ENCODE measurements at places on chromosomes 7 and 10.

DNA sequence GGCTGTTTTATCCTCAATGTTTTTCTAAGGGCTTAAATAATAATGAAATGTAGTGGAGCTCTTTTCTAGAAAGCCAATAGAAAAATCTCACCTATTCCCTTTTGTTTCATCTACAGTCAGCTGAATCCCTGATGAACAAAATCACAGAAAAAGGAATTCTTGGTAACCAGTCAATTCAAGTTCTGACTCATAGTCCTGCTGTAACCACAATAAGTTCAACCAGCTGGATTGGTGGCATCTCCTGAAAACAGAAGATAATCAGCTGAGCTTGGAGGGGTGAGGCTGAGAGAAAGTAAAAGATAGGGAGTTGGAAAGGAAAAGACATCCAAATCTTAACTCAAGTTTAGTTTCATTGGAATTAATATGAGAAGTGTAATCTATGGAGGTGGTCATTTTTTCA is 772.1 kb downstream of the CCSER2 start:
- DNase-seq = no peak

- DNase-seq = peak; percentile 65
Observed at GRCh38 chr7:131370523-131370968, 42.9 kb downstream of the MKLN1 start.

DNA sequence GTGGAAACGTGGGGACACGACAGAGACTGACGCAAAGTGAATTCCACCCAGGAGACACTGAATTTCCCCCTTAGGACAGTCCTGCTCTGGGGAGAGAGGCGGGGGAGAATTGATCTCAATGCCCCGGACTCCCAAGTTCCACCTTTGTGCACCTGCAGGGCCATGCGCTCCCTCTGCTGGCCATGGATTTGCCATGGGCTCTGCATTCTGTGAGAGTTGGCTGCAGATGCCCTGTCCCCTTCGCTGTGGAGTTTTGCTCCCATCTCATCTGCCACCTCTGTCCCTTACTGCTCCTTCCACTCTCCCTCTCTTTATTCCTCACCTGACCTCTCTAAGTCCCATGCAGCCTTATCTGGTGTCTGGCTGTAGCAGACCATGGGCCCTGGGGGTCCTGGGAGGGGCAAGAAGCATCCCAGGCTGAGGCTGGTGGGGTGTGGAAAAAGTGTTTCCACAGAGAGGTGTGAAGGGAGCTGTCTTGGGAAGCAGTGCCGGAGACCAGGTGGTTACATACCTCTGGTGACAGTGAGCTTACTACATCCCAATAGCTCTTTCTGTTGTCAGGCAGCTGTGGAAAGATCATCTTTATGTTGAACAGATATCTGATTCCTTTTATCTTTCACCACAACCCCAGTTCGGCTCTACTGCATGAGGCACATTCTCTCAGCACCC is 14.3 kb downstream of the GHRHR start:
- no peak for DNase-seq

- peak; percentile 52 for DNase-seq
Observed at GRCh38 chr10:112721080-112721698, 228.9 kb upstream of the TCF7L2 start.

DNA sequence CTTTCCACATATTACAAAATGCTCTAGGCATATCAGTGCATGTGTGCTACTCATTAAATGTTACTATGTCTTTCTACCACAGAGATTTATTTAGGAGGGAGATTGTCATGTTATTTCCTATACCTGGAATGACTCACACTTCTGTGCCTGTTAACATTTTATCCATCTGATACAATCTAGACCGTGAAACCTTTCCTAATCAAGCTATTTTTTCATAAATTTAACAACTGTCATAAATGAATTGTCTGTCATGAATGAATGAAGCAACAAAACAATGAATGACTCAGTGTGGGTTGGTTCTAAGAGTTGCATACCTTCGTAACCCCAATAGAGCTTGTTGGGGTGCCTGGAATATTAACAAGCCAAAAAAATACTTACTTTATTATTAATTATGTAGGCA is 554.3 kb downstream of the GRM8 start:
- no peak for DNase-seq

DNA sequence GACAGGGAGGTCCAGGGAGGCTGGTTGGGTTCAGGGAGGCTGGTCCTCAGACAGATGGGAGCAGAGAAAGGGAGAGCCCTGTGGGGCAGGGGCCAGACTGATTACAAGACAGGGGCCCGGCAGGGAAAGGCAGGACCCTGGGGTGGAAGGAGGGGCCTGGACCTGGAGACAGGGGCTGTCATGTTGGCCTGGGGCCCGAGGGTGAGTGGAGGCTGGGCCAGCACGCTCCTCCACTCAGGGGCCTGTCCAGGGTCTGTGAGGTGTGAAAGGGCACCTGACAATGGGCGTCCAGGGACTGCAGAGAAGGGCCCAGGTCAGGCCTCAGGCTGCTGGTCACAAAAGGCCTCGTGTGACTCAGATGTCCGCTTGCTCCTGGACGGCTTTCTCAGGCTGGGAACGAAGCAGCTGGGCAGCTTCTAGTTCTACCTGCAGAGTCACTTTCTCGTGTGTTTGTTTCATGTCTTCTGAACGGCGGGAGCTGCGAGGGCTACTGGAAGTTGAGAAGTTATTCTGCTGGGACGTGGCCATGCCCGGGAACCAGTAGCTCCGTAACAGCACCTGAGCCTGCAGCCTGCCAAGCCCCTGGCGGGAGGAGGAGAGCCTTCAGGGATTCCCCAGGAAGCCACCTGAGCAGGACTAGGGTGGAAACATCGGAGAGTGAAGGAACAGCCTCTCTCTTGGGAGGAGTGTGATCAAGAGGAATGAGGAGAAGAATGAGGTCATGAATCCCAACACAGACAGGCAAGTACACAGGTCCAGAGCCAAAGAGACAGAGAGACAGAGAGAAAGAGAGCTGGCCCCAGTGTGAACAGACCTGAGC is 65.8 kb downstream of the KLF6 start:
- no peak for DNase-seq

- DNase-seq = no peak
Observed at GRCh38 chr7:101625031-101625791, 3.9 kb downstream of the MYL10 start.

- peak; percentile 60 for DNase-seq
Observed at GRCh38 chr10:76881477-76882220, 756.0 kb downstream of the KCNMA1 start.

DNA sequence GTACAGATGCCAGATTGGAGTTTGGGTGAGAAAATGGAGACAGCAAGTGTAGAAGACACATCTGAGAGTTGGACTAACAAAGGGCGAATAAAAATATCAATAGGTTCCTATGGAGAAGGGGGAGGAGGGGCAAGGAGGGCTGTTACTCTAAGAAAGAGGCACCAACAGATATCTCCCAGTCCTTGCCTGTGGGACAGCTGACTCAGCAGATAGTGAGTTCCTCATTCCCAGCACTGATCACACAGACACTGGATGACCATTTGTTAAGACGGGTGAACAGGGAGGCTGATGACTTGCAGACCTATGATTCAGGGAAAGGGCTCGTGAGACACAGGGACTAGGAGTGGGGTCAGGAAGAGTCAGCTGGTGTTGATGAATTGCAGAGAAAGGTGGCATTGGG is 5.7 kb upstream of the PRR15 start:
- no peak for DNase-seq

- peak; percentile 62 for DNase-seq
Observed at GRCh38 chr7:137110091-137110509, 233.4 kb downstream of the PTN start.

- DNase-seq = peak; percentile 13
Observed at GRCh38 chr7:150962553-150963399, 15.3 kb downstream of the KCNH2 start.

DNA sequence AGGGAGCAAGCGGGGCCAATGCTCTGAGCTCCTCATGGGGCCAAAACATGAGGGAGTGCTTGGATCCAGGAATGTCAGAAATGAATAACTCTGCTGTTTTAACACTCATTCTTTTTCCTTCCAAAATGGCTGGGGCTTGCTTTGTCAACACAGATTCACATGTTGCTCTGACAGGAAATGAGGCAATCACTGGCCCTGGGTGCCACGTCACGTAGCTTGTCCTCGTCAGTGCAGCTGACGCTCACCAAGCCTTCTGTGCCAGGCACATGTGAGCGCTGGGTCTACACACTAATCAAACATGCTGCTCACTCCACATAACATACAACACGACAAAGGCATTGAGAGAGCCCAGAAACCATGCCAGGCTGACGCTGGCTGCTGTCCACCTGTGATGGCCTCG is 198.9 kb downstream of the WDR37 start:
- DNase-seq = no peak

DNA sequence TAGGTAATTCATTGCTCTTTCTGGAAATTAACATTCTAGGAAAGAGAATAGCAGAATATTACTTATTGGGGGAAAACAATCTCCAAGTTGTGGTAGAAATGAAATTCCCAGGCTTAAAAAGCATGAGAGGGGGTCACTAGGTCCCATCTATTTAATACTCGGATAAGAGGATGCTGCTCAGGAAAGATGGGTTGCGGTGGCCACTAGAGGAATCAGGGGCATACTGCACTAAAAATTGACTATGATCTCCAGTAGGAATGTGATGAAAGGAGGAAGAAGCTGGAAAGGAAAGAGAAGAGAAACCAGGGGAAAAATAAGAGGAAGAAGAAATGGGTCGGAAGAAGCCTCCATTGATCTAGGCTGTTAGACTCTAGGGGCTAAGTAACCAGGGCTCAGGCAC is 192.8 kb downstream of the GPAM start:
- no peak for DNase-seq

- DNase-seq = no peak
Observed at GRCh38 chr10:126583552-126584200, 86.8 kb downstream of the C10orf90 start.

- no peak for DNase-seq
Observed at GRCh38 chr7:50268223-50268622, 36.3 kb upstream of the IKZF1 start.

GRCh38 chr7:156560075-156560474 is 80.5 kb upstream of the RNF32 start:
- DNase-seq = no peak

DNA sequence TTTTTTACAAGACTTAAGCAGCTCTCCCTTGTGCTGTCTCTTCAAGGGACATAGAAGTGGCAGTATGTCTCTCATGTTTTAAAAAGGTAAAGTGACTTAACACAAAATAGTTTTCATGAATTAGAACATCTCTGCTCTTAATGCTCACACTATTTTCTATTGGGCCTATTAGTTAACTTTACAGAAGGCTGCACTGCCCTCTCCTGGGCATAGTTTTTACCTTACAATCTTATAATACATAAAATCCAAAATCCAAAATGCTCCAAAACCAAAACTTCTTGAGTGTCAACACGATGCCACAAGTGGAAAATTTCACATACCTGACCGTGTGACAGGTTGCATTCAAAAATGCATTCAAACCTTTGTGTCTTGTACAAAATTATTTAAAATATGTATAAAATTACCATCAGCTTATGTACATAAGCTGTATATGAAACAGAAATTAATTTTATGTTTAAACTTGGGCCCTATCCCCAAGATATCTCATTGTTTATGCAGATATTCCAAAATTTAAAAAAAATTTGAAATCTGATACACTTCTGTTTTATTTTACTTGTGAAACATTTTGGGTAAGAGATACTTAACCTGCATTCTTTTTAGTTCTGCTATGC is 25.8 kb downstream of the TES start:
- peak; percentile 58 for DNase-seq

- DNase-seq = no peak
Observed at GRCh38 chr7:38163671-38164070, 14.4 kb upstream of the STARD3NL start.

GRCh38 chr10:5284311-5285057 is 80.3 kb upstream of the UCN3 start:
- DNase-seq = peak; percentile 26

DNA sequence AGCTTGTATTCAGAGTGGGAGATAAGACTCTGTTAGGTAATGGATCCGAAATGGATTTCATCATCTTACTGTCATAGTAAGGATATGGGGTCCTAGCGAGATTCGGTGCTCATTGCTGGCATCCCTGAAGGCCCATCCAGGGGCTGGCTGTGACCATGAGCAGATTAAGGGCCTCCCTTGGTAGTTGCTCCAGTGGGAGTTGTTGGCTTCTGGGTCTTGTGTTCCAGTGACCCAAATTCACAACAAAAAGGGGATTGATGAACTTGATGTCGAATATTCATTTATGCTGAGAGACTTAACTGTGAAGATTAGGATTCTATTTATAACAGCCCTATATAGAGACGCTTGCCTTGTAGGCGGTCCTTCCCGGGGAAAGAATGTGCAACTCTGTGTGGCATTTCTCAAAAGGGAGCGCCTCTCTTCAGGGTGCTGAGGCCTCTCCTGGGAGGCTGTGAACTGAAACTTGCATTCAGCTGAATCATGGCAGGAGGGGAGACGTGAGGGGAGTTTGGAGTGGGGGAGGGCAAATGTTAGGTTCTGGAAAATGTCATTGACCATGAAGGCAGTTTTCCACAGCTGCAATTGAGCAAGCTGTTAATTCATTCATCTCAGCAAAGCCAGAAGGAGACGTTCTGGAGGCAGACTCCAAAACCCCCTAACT is 233.1 kb upstream of the FZD8 start:
- DNase-seq = peak; percentile 13

- no peak for DNase-seq
Observed at GRCh38 chr7:37390114-37390513, 58.5 kb downstream of the ELMO1 start.

DNA sequence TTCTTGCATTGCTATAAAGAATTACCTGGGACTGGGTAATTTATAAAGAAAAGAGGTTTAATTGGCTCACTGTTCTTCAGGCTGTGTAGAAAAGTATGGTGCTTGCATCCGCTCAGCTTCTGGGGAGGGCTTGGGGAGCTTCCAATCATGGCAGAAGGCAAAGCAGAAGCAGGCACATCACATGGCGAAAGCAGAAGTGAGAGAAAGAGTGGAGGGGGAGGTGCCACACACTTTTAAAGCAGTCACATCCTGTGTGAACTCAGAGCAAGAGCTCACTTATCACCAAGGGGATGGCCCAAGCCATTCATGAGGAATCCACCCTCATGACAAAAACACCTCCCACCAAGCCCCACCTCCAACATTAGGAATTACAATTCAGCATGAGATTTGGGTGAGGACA is 303.5 kb downstream of the OTUD1 start:
- DNase-seq = no peak

DNA sequence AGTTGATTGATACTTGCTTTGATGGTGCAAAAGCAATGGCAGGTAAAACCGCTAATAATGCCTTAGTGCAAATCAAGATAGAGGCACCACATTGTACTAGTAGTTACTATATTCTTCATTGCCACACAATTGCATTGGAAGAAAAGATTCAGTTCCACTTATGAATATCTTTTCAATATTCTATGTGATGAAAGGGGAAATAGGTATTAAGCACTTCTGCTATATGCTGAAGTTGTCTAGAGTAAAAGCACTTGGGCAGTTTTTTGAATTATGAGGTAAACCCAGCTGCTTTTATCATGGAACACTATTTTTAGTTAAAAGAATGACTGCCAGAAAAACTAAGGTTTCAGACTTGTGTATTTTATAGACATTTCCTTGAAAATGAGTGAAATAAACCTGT is 15.5 kb downstream of the ENTPD7 start:
- DNase-seq = no peak

GRCh38 chr10:79378647-79379511 is 31.6 kb downstream of the PPIF start:
- no peak for DNase-seq
